ENCODE measurements at places on chromosomes 6 and 20.

GRCh38 chr20:21180248-21180647 is 54.4 kb downstream of the KIZ start:
- no peak for DNase-seq

DNA sequence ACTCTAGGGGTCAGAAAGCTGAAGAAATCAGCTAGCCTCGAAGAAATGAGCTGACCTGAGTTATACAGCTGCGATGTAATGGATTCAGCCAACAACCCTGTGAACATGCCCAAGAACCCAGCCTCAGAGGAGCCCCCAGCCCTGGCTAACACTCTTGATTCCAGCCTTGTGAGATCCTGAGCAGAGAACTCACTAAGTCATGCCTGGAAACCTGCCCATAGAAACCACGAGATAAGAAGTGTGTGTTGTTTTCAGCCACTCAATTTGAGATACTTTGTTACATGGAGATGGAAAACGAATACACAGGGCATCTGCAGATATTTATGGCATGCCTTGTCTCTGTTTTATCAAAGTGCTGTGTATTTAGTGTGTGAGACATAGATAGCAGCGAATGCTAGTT is 265.2 kb downstream of the QKI start:
- DNase-seq, result no peak

DNA sequence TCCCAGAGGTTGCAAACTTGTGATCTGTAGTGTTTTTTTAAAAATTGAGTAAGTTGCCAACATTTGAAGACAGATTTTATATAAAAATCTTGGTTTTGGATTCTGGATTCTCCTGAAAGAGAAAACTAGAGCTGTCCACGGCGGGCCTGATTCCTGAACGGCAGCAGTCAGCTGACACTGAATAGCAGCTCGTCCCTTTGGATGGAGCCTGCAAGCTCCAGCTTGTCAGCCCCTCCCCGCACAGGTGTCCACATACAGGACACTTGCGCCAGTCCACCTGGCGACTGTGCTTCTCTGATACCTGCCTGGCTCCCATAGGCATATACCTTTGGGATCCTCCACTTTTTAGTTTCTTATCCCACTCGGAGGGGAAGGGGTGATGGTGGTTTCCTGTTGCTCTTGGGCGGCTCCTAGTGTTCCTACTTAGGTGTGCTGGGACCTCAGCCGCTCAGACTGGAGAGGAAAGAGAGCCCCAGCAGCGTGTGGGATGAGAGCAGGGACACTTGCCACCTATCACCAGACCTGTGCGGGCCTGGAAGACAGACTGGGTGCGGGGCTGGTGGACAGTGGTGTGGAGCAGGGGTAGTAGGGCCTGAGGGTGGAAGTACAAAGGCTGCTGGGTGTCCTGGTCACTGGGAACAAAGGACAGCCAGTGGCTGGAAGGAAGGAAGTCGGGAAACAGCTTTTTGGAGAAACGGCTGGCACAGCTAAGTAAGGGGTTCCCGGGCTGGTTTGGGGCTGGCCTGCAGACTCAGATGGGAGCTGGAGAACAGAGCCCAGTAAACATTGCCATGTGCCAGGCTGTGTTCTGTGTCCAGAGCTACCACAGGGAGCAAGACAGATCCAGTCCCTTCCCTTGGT is 18.3 kb downstream of the GHRH start:
- DNase-seq, result no peak

DNA sequence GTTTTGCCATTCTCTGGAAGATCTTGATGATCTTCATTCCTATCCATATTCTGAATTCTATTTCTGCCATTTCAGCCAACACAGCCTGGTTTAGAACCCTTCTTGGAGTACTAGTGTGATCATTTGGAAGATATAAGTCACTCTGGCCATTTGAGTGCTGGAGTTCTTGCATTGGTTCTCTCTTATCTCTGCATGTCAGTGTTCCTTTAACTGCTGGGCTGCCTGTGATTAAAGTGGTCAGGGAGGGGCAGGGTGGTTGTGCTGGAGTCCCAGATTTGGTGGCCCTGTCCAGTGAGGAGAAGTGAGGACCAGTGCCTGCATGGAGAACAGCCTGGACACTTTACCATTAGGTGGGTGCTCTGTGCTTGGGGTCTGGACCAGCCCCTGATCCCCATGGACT is 173.0 kb downstream of the SOD2 start:
- DNase-seq, result no peak

DNA sequence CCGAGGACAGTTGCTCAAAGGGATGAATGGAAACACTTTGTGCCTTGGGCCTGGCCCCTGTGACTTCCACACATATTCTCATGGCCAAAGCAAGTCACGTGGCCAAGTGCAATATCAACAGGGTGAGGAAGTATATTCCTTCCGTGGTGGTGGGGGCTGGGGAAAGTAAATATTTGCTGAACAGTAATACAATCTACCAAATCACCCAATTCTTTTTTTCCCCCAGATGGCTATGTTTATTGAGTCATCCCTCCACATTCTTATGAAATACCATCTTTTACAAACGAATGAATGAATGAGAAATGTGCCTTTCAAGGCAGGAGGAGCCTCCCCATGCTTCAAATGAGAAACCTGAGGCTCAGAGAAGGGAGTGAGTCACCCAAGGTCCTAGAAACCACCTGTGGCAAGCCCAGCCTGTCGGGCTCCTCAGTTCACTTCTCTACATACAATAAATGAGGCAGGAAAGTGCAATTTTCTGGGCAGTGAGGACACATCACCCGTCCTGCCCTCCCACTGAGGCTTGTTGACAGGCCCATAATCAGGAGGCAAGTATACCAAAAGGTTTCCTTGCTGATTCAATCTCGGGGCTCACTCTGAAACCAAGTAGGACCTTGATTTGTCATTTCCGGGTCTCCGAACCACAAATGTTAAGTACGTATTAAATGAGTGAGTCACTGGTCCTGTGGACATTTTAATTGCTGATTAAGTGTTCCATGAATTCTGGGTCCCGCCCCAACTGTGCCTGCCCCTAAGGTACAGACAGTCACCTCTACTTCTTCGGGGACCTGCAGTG is 25.3 kb upstream of the TOP1 start:
- DNase-seq, result peak; percentile 38

- DNase-seq, result no peak
Measured at GRCh38 chr6:37049758-37050044, 44.2 kb downstream of the FGD2 start.

DNA sequence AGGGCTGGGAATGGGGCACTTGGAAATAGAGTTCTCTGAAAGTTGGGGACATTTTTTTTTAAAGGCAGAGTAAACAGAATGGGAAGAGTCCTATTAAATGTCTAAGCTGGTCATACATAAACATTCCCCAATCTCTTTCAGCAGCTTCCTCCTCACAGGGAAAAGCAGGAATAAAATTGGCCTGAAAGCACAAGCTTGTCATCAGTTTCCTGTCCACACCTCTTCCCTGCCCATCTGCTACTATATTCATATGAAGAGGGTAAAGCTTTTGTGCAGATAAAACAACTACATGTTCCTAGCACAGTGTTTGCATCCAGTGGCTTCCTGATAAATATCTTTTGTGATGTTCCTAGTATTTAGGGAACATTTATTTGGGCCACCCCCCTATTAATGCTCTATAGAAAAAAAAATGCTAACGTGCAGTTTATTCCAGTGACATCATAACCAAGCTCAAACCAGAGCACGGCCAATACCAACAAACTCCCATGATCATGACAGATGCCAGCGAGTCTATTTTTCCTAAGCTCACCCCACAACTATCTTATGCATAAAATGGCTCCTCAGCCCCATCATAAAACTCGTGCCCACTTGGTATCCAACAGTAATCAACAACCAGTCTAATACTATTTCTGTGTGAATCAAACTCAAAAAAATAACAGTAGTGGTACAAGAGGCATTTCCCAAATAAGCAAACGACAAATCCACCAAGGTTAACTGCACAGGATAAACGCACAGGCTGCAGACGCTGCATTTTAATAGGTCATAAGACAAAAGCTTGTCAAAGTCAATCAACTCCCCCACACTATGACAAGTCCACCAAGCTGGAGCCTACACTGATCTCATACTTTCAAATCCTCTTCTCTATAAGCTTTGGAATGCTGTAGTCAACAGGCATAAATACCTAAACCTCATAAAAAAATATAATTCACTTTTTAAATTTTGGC is 95.3 kb downstream of the EPB41L2 start:
- no peak for DNase-seq

DNA sequence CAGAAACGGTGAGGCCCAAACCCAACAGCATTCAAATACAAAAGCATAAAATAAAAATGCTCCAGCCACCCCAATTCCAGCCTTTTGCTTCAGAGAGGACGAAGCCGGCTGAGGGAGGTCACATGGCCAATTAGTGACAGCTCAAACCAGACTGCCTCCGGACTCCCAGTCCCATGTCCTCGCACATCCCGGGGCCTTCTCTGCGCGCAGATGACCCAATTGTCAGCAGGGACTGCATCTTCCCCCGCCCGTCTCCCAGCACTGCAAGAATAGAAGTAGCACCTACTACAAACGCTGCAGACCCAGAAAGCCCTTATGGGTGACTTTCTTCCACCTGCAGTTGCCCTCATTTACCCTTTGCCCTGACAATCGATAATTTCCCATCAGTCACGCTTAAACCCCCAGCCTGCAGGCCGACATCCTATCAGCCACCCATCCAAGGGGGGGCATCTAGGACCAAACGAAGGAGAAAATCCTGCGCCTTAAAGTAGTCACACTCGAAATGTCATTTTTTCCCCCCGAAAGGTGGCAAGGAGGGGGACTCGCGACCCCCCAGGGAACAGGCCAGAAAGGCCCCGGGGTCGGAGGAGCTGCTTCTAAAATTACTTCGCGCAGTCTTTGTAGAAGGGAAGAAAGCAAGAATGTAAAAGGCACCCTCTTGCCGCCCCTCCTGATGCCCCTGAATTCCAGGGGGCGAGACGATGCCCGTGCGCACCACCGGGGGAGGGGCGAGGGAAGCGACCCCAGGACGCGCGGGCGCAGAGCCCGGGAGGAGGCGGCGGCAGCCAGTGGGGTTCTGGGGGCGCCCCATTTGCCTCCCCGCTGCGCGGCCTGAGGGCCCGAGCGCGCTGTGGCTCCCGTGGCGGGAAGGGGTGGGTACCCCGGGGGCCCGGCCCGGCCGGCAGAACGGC is 792 bp downstream of the SLC23A2 start:
- DNase-seq, result peak; percentile 24

GRCh38 chr6:29087213-29087612 is at the start of gene OR2B3:
Gene OR2B3 (minus strand): TSS chr6:29087313. CDS start chr6:29087248, 65 bp downstream.
- no peak for DNase-seq

- no peak for DNase-seq
Measured at GRCh38 chr6:132506869-132507808, 5.8 kb downstream of the STX7 start.

DNA sequence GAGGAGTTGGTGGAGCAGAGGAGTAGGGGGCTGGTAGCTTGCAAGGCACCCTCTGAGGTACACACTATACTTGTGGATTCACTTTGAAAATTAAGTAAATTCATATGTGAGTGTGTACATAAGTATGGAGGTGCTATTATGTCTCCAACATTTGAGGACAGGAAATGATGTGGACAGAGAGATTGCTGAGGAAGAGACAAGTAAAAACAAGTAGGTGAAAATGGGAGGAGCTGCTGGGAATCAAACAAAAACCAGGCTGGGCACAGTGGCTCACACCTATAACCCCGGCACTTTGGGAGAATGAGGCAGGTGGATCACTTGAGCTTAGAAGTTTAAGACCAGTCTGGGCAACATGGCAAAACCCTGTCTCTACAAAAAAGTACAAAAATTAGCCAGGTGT is 69.2 kb upstream of the LYRM2 start:
- DNase-seq, result no peak

GRCh38 chr6:24996269-24996836 is 60.6 kb upstream of the RIPOR2 start:
- no peak for DNase-seq

DNA sequence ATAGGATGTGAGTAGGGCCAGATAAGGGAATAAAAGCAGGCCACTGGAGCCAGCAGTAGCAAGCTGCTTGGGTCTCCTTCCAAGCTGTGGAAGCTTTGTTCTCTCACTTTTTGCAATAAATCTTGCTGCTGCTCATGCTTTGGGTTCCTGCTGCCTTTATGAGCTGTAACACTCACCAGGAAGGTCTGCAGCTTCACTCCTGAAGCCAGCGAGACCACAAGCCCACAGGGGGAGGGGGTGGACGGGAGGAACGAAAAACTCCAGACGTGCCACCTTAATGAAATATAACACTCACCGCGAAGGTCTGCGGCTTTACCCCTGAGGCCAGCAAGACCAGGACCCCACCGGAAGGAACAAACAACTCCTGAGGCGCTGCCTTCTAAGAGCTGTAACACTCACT is 1324.4 kb upstream of the EYS start:
- no peak for DNase-seq

DNA sequence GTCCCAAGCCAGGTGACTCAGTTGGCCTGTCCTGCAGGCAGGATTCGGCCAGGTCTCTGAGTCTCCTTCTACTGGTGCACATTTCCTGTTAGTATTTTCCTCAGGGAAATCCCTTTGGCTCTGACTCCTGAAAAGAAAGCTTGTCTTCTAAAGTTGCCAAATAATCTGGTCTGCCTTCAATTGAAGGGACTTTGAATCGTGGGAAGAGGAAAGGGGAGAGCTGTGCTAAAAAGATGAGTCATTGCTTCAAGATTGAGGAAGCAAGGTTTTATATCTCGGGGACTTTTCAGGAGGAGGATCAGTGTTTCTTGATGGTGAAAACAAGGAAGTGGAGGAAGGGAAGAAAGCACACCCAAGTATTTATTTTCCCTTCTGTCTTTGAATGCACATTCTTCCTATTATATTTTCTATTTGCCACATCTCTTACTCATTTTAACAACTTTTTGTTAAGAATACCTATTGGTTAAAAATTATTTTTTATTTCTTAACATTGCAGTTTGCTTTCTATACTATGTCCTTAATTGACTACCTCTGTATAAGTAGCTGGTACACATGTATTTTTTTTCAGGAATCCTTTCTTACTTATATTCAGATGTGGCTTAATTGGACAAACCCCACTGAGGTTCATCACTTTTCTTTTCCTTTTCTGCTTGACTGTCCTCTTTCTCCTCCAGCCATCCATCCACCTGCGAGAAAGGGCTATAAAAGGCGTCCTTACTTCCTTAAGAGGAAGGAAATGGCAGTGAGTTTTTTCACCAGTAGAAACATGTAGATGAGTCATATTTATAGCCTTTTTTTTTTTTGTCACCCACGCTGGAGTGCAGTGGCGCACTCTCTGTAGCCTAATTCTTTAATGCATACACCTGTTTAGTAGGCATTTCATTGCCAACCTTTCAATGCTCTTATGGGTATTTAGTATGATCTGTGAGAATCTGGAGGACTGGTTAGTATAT is 15.0 kb upstream of the IFNGR1 start:
- DNase-seq, result no peak

- no peak for DNase-seq
Measured at GRCh38 chr20:34377072-34377847, 14.2 kb downstream of the ITCH start.

Data from T-cell (primary cell).